ENCODE measurements at places on chromosomes 4 and X.

DNA sequence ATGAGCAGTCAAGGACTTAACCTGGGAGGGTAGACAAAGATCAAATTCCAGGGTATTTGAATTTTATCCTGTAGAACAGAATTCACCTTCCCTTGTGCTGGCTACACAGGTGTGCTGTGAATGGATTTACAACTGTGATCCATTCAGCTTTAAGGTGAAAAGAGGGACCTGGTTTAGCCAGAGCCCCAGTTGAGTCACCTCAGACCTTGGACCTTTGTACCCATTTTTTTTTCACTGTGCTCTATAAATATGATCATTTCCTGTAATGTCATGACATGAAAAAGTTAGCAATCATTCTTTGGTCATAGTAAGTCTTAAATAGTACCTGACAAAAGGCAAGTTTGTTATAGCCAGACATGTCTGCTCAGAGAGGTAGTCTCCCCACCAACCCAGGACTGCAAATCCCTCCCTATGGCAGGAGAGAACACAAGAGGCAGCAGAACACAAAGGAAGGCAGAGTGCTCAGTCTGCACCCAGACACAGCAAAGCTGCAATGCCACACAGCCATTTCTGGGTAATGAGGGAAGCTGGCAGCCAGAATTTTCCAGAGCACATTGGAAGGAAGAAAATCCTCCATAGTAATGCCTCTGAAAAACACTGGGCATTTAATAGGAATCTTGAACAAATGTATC, 77.9 kb downstream of the CXXC4 start:
- DNase-seq: no peak

GRCh38 chr4:187396106-187396505, 599.5 kb upstream of the ZFP42 start:
- DNase-seq: no peak

DNA sequence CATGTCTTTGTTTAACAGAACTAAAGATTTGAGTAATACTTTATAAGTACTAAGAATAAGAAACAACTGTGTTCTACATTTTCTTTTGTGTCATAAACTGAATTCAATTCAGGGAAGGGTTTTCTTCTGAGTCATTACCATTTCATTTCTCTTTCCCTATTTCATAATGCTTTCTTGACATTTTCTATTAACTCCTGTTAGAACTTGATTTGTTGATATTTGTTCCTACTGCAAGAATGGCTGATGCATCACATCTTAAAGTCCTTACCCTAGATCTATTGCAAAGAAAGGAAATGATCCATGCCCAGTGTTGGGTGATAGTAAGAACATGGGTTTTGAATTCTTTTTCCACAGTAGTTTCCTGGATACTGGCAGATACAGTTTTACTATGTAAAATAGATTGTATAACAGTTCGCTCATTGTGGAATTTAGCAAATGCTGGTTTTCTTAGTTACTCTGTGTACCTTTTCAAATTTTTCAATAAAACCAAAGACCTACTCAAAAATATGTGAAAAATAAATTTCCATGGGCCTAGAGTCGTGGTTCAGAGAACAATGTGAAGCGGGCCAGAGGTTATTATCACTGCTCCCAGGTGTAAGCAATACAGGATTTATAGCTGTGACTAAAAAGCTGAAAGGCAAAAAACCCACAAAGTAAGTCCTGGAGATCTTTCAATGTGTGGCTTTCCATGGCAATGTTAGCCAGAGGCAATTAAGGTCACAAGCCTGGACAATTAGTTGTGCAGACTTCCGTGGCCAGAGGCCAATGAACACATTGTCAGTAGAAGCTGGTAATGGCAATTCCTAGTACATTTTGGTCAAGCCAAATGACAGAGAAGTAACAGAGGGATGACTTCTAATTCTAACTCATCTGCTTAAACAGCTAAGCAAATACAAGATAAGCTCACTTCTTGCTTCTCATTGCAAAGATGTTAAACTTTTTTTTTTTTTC, 127.3 kb upstream of the FAT4 start:
- DNase-seq: no peak

DNA sequence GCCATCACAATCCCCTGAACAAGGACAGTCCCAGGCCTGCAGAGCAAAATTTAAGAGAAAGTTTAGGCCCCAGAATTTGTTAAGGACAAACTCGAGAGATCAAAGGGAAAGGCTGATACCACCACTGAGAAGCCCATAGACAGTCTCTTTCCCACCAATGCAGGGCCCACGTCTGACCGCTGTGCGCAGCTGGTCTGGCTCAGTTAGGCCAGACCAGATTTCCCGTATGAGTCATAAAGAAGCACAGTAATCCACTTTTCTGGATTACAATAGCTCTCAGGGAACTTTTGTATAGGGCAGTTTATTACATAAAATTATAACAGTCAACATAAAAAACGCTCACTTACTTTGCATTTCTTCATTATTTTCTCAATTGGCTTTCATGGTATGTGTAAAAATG, 259.5 kb downstream of the RCHY1 start:
- no peak for DNase-seq

DNA sequence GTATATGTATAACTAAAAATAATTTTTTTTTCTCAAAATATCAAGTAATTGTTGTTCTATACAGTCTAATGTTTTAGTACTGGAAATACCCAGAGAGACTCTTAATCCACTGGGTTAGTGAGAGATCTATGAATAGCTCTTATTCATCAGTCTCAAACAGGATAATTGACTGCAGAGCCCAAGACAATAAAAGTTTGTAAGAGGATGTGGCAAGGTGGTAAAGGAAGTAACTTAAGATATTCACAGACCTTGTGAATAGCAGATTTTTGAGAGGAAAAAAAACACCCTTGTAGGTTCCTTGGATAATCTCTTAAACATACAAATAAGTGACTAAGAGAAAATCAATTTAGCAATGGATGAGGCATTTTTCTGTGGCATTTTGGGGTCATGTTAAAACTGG, 210.9 kb upstream of the FAM241A start:
- DNase-seq: no peak

DNA sequence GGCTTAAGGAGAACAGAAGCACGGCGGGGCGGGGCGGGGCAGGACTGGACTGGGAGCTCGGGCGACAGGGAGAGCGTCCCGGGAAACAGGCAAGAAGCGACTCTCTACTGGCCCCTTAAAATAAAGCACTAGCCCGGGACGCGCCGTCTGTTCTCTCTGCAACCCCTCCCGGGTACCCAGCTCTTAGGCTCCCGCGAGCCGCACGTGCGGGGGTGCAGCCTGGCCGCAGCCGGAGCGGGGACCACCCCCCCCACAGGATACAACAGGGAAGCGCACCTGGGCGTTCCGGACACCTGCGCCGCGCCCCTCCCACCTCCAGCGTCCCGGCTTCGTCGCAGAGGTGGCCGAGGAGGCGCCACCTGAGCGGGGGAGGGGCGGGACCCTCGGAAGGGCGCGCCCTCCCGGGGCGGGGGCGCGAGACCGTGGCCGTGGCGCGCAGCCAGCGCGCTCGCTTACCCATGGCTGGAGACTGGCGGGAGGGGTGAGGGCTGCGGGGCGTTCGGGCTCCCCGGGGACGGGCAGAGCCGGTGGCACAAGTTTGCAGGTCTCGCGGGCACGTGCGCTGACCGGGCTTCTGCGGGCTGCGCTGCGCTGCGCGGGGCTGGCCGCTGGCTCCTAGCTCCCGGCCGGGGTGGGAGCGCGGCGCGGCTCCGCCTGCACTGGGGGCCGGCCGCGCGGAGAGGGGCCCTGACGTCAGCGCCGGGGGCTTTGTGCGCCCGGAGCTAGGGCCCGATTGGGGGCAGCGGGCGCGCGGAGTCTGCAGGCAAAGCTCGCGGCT, 91.5 kb downstream of the GEMIN8 start:
- peak; percentile 7 for DNase-seq

DNA sequence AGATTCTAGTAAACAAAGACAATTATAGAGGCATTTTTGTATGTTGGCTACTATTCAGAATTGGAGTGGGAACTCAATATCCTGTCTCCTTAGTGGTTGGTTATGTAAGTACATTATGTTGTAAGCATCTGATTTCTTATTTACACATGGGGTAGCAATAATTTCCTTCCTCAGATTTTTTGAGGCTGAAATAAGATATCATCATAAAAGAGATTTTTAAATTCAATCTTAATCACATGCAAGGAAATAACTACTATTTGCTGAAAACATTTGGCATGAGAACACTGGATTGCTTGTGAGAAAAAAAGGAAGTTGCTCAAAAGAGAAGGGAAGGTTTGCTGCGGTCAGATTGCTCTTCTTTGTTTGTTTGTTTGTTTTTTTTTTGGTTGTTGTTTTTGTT, 437.7 kb upstream of the HS3ST1 start:
- no peak for DNase-seq

Data from hepatic stellate cell (primary cell).